ENCODE measurements at places on chromosomes 4 and X.
A peak's percentile ranks its signal among the peaks of the same experiment; 100 is the strongest.

DNA sequence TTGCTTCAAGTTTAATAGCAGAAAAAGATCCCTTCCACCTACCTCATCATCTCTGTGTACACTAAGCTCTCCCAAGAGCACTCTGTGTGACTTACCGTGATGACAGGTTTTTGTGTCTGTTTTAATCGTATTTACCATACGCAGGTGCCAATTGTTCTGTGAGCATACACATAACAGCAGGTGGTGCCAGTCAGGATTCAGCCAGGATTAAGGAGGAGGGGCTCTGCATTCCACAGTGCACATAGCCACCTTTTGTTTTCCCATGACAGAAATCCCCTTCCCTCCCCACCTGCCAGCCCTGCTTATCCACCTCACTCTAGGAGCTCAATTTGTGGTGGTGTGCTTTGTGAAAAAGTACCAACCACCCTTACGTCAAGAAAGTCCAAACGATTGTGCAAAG is 14.8 kb downstream of the ANK2 start:
- DNase-seq, result no peak

- no peak for DNase-seq
Observed at GRCh38 chr4:42809419-42810084, 83.0 kb upstream of the GRXCR1 start.

GRCh38 chr4:164177753-164178152 is 576.2 kb upstream of the SMIM31 start:
- DNase-seq, result no peak

DNA sequence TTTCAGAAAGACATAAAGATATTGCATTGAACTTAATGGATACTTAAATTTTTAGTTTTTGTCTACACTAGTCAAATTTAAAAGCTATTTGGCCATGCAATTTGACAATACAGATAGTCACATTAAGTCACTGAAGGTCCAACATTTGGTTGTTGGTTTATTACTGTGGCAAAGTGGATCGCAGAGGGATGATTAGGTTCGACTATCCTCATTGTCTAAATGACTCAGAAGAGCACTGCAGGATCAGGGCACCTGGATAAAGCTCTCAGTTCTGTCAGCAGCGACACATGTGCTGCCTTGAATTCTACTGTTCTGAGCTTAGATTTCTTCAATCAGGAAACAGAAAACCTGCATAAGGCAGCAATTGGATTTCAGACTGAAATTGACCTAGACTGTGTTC is 130.7 kb downstream of the AMELX start:
- no peak for DNase-seq

GRCh38 chr4:113355550-113356371 is 306.3 kb downstream of the ANK2 start:
- DNase-seq, result peak; percentile 95

GRCh38 chr4:81404294-81404693 is 67.4 kb downstream of the RASGEF1B start:
- no peak for DNase-seq

DNA sequence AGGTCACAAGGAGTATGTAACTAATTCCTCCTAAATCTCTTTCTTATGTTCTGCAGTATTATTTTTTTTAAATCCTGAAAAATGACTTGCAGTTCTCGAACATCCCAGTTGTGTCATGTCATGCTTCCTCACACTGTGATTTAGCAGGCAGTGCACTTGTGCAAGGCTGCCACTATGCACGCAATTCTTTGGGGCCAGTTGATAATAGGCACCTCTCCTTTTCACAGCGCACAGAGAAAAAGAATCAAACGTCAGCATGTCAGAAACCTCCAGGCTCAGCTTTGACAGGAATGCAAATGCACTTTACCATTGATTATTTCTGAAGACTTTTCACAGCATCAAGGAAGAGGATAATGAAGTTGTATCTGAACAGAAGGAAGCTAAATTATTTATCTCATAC is 62.9 kb downstream of the FGF13 start:
- DNase-seq, result no peak

- DNase-seq, result no peak
Observed at GRCh38 chrX:55742649-55743048, 25.1 kb downstream of the RRAGB start.

DNA sequence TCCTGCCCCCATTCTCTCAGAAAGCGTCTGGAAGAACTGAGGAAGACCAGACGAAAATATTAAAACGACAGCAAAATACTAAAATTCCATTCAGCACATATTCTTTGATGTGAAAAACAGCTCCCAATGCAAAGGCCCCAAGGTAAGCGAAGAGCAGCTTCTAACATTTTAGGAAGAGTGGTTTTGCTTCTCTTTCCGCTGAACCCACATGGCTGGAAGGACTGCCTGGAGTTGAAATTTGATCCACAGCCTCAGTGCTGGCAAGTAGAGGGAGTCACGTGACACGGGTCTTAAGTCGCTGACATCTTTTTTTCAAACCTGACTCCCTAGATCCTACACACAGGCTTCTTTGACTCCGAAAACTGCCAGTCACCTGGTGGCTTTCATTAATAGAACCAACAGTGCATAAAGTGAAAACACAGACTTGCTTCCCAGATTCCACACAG is at the start of gene FAM13A:
TSS of gene FAM13A (minus strand) at position 233 of the 446 bp plus-strand sequence. CDS start at position 12, 221 bp downstream.
- peak; percentile 91 for DNase-seq

DNA sequence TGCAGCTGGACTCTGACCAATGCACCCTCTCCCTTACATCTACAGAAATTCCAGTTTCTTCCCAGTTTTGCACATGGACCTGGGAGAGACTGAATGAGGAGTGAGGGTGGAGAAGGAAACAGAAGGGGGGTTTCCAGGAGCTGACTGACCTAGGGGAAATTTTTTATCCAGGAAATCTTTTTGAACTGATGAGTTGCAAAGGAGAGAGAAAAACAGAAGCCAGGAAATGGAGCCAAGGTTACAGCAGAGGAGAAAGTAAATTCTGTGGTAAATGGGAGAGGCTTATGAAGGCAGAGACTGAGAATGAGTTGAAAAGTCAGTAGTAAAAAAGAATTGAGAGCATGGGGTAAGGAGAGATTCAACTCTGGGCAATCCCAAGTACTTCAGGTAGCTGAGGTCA is 192.8 kb downstream of the SMIM20 start:
- no peak for DNase-seq

DNA sequence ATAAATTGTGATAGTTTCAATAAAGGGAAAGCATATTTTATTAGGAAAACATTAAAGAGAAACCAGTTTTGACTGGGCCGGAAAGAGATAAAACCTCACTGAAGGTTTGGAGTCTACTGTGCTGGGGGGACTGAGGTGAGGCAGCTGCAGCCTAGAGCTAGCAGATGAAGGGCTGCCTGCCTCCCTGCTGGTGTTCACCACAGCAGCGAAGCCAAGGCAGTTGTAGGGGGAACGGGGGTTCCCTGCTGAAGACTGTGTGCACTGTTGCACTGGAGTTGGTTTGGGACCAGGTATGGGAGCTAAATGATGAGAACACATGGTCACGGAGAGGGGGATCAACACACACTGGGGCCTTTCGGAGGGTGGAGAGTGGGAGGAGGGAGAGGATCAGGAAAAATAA is 546.5 kb upstream of the SMIM31 start:
- DNase-seq, result no peak

DNA sequence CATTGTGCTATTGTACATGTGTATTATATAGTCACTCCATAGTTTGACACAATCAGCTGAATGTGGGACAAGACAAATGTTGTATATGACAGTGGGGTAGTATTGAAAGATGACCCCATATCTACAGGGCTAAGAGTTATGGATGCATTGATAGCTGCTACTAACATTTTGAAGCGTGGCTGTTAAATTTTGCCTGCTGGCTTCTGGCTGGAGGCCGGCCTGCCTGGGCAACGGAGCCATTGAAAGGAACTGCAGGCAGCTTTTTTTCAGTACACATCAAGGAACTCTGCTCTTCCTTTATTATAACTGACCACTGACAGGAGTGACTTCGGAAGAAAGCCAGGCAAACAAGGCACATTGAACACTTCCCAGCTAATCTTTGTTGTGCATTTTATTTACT is 76.1 kb upstream of the TMEM33 start:
- no peak for DNase-seq

- DNase-seq, result no peak
Observed at GRCh38 chr4:3306450-3306849, 13.6 kb downstream of the RGS12 start.

GRCh38 chr4:80305466-80305865 is 30.1 kb upstream of the CFAP299 start:
- peak; percentile 72 for DNase-seq
